NCI-H1694 treated with DMSO at 0.1 percent for 48 hours (cell line): ENCODE measurements at places on chromosomes 11 and 22.

DNA sequence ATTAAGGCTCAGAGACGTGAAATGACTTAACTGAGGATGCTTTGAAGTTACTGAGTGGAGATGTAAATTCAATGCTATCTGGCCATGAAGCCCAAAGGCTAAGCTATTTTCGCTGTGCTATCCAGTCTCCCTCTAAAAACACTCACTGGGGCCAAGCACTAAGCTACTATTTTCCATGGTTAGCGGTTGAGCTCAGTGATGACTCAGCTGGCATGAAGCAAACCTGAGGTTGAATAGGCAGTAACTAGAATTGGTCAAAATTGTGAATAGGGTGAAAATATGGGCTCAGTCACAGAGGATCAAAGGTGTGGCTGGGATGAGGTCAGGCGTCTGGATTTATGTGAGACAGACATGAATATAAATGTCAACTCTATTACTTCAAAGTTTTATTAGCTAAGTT, 564.2 kb upstream of the KIRREL3 start:
- DNase-seq, result no peak

- DNase-seq, result no peak
Observed at GRCh38 chr11:44955015-44955738, 4.5 kb upstream of the TP53I11 start.

DNA sequence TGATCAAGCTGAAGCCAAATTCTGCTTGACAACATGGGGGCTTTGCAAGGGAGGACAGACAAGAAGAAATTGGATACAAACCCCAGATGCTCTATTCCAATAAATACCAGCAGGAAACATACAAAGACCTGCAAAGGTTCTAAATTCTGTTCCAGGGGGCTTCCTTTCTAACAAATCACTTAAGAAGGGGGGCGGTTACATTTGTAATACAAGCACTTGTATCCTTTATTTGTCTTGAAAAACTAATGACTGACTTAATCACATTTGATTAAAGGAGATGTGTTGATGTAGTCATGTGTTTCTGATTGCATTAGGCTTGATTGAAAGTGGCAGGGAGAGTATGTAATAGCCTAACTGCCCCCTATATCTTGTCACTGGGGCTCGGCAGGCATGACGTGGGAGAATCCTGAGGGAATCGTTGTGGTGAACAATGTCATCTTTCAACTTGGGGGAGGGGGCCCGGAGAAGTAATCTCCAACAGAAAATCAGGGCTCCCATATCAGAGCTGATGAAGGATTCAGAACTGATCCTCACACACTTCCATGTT, 361.7 kb downstream of the INSC start:
- DNase-seq, result no peak

GRCh38 chr11:77278595-77279506, 22.6 kb downstream of the GDPD4 start:
- no peak for DNase-seq

DNA sequence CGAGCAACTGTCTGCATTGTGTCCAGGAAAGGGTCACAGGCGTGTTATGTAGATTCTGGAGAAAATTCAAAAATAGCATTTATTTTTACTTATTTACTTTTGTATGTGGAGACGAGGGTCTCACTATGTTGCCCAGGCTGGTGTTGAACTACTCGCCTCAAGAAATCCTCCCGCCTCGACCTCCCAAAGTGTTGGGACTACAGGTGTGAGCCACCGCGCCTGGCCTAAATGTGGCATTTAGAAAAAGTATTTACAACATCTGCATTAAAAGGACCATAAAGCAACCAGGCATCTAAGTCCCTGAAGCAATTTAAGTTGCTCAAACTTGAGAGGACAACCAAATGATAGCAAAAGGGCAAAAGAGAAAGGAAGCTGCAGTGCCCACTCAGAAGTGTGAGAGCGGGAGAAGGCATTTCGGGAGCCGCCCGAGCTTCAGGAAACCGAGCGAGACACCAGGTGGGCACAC, 595 bp downstream of the TRIM66 start:
- no peak for DNase-seq
